ENCODE measurements at places on chromosomes 2 and 18. TPM values are rescaled to one million over a fixed set of nuclear protein-coding genes. Genes with fewer than 3 reads are reported as not detected.

Gene DAW1
- not detected for total RNA-seq

- DNase-seq: no peak
Measured at GRCh38 chr18:66979009-66979408, 375.1 kb upstream of the CDH19 start.

DNA sequence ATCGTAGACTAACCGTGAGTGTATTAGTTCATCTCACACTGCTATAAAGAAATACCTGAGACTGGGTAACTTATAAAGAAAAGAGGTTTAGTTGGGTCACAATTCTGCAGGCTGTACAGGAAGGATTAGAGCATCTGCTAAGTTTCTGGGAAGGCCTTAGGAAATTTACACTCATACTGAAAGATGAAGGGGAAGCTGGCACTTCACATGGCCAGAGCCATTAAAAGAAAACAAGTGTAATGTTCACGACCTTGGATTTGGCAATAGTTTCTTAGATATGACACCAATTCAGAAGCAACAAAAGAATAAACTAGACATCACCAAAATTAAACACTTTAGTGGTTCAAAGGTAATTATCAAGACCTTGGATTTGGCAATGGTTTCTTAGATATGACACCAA lies 23.8 kb downstream of the ABCB11 start:
- no peak for DNase-seq

Gene WIPF1
- total RNA-seq: 17.7 TPM
